Substantia nigra (tissue), 51 donors: ENCODE measurements at places on chromosomes 7 and 10.

DNA sequence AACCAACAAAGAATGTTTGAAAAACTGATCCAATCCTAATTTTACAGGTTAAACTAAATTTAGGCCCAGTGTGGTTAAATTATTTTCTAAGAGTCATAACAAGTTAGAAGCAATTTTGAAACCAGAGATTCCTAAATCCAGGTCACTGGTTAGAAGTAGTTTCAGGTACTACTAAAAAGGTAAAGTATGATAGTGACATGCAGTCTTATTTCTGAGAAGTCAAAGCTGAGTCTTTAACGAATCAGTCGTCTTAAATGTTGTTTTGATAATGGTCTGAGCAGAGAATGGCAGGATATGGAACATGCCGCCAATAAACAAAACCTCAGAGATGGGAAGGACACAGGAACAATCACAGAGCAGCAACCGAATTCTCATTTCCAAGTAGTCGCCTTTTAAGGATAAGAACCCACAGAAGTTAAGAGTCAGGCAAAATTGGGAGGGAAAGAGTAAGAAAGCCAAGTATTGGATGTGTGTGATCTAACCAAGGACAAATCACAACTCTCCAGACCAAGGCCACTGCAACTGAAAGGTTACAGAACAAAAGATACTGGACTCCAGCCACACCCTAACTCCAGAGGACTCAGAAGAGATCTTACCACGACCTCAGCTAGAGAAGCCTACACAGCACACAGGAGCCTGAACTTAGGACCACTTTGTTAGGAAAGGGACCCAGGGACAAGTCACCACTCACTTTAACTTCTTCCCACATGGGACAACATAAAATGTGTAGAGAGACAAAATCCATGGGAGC lies 19.7 kb downstream of the TMEM243 start:
- DNase-seq = no peak

- no peak for DNase-seq
Observed at GRCh38 chr10:103238506-103239252, 7.0 kb upstream of the RPEL1 start.

DNA sequence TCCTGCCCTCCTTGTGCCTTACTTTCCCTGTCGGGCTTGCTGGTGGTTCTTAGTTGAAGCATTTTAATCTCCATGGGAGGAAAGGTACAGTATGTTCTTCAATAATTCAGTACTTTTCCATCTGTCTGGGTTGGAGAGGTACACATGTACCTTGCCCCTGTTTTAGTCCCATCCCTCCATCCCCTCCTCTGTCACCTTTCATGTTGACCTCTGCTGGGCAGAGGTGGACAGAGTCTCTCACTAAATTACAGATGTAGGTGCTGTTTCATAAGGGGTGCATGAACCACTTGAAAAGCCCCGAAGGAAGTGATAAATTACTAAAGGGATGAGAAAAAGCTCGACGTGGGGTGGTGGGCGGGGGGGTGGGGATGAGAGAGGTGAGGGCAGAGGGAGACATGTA lies 5.4 kb downstream of the AGFG2 start:
- no peak for DNase-seq

- no peak for DNase-seq
Observed at GRCh38 chr10:123278445-123278844, 124.2 kb downstream of the BUB3 start.

DNA sequence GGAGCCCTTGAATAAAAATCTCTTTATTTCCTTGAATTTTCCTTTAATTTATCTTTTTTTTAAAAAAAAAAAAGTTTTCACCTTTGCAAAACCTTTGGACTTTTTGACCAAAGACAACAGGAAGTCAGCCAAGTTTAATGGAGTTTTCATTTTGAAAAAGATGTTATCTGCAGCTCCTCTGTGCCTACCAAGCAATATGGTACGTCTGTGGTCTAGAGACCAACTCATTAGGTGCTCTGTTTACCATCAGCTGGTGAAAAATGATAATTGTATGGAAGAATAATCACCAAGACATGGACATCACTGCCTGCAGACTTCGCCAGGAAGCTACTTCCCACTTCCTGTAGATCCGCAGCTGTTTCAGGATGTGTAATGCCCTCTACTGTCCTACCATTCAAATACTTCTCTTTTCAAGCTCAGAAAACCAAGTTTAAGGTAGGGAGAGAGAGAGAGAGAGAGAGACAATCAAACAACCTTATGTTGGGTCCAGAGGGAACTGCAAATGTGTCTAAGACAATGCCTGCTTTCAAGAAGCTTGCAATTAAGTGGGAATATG lies 18.7 kb downstream of the PLXNA4 start:
- no peak for DNase-seq

DNA sequence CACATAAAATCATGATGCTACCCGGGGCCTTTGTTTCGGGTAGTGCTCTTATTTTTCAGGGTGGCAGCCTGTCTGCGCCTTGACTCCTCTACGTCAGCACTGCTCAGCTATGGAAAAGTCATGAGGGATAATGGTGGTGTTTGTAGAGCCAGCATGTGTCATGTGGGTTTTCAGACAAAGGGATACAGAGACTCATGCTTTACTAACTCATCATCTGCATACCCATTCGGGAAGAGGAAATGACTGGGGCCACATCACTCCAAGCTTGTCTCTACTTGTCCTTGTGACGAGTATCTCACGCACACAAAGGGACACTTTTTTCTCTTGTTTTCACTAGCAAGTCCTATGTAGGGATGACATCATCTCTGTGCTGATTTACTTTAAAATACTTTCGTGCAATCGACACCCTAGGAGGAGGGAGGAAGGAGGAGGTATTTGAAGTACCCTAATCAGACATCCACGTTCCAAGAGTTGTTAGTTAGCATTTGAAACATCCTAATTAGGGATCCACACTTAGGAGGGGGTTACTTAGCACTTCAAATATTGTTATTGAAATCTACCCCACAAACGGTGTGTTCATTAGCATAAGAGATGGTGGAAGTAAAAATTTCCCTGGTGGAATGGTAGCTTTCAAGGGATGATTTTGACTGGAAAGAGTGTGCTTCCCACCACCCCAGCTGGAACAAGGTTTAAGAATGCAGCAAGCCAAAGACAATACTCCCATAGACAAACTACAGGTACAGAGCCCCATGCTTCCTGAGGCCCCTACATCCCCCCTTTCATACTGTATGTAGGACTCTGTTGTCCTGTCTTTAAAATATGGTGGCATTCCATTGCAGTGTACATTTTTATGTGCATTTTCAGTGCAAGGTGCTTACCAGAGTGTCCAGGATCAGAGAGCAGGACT lies 52.0 kb downstream of the THNSL1 start:
- peak; percentile 39 for DNase-seq
